ENCODE measurements at places on chromosomes 4 and X.
A peak's percentile ranks its signal among the peaks of the same experiment; 100 is the strongest.

DNA sequence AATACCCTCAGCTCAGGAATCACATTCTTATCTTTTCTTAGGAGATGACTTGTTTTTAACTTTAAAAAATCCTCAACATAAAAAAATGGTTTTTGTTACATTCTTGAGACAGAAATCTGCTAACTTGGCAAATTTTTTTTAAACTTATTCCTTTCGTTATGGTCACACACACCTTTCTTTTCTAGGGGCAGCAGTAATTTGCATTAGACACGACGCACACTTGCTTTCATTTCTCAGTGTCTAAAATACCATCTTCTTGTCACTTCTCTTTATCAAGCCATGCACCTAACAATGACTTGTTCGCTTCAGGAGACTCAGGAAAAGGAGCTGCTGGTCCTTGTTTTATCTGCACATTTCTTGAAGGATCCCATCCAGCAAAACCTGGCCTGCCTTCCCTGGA is 112.6 kb upstream of the TBL1X start:
- peak; percentile 71 for DNase-seq

DNA sequence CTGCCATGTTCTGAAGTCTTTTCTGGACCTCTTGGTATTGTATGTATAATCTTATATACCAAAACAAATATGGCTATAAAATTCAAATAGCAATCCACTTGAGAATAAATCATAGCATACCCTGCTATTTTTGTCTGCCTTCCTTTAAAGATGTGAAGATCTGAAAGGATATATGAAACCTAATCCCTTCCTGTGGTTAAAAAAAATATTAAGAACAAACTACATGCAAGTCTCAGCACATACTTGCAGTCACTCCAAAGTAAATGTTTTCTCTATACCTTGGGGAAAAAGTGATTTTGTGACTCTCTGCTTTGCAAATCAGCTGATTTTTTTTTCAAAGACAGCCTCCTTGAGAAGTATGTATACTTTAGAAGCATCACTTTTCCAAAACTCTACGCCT is 322.9 kb downstream of the ANKRD50 start:
- no peak for DNase-seq

DNA sequence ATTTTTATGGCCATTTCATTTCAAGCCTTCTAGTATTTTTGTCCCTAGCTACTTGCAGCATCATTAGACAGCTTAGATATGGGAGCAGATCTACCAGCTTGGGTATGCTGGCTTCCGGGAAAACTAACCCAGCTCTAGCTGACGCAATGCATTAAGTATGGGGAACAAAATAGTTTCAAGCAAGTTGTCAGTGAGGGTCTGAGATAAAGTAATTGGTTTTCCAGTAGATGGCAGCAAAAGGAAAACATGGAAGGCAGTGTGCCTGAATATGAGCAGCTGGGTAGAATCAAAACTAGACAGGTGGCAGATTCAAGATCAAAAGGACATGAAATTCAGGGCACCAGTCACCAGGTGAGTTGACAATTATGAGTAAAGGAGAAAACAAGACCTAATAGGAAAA is 340.9 kb upstream of the CTSO start:
- peak; percentile 85 for DNase-seq

GRCh38 chr4:113339430-113339813 is 290.0 kb downstream of the ANK2 start:
- no peak for DNase-seq

GRCh38 chrX:153304988-153305736 is 16.4 kb downstream of the PNMA6F start:
- no peak for DNase-seq

- DNase-seq: peak; percentile 80
Measured at GRCh38 chr4:38768968-38769394, 13.8 kb downstream of the TLR10 start.

DNA sequence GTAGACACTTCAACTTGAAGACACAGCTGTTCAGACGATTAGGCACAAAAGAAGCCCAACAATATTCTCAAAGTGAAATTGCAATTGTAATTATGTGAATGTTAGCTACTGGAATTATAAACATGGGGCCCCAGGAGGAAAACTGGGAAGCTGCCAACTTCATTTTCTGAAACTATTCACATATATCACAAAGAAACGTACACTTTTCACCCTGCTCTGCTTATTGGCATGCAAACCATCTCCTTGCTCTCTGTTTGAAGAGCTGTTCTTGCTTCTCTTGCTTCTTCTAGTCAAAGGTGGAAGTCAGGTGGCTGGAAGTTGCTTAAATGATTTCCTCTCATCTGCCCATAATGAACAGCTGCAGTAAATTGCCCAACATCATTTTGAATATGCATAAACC is 320.1 kb downstream of the CFAP299 start:
- no peak for DNase-seq

DNA sequence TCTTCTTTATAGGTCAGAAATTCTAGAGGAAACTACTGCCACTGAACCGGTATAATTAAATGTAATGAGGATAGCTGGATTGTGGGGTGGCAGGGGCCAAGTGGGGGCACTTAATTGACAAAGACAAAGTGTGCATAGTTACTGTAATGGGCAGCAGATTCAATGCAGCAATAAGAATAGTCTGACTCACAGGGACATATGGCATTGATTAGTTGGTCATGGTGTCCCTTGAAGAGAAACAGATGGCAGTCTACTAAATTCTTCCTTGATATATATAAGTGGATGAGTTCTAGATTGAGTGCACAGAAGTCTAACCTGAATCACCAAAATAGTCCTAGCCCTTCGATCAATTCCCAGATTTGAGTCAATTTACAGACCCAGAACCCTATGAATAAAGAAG is 31.6 kb downstream of the ETDC start:
- no peak for DNase-seq

DNA sequence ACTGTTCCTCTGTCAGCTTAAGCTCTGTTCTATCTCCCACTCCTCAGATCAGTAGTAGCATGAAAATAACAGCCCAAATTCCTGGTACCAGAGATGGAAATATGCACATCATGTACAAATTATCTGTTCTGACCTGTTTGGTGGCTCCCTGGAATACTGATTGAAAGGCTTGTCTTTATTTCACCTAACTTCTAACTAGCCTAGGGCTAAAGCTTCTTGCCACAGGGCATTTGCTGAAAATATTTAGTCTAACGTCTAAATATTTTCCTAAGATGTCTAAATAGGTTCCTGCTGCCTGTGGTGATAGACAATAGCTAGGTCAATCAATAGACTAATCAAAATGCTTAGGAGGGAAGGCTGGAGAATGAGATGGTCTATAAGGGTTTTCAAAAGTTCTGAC is 12.9 kb upstream of the PRMT9 start:
- no peak for DNase-seq

GRCh38 chr4:145730026-145730425 is 50.1 kb downstream of the C4orf51 start:
- DNase-seq: no peak

DNA sequence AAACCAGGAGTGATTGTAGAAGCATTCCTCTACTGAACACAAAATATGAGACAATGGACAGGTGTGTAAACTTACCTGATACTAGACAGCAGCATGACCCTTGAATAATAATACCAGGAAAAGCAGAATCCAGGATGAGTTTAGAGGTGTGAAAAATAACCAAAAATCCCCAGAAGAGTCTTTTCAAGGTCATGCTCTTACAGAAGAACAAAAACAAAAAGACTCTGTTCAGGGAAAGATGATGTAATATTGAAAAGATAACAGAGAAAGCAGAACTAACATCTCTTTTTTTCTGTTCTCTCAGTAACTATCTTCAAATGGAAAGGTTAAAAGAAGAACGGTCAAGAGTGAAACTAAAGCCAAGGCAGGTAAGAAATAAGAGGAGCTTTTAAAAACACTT is 14.0 kb upstream of the ARHGAP10 start:
- peak; percentile 58 for DNase-seq

All from MV-4-11 (cell line).